Adipocyte (in vitro differentiated cells): ENCODE measurements at places on chromosomes 11 and 22.
A peak's percentile ranks its signal among the peaks of the same experiment; 100 is the strongest.

GRCh38 chr22:24209687-24210086 is 28.4 kb downstream of the SUSD2 start:
- DNase-seq: no peak

- DNase-seq: no peak
Measured at GRCh38 chr11:57917632-57918031, 106.0 kb upstream of the OR9Q1 start.

GRCh38 chr11:37830529-37830928 is 1232.5 kb upstream of the RAG2 start:
- no peak for DNase-seq

GRCh38 chr11:10375280-10375971 is 70.6 kb downstream of the ADM start:
- peak; percentile 70 for DNase-seq

DNA sequence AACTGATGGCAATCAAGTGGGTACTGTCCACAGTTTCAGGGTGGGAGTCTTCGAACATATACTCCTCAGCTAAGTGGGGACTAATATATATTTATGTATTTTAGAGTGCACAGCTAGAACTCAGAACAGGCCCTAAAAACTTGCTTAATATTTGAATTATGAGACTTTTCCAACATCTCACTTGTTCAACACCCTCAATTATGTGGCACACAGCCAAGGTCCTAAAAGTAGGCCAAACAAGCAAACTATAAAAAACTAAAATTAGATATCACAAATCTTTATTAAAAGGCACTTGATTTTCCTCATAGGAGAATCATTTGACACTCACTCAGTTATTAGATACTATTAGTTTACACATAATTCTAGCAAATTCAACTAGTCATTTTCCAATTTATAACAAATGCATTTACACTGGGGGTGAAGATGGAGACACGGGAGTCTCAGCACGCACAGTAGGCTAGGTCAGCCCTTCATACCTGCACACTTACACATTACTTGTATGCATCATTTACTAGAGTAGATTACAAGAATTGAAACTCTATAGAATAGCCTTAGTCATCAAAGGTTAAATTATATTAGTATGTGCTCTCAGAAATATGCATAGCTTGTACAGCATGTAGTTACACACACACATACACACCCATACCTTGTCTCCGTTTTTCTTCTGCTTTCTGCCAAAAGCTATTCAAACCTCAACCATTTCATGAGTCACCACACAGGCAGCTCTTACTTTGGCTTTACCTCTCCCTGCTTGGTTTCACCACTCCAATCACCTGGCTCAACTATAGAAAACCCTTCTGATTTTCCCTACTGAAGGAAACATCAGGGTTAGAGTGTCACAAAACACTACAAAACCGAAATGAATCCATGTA is 171.5 kb downstream of the SBF2 start:
- peak; percentile 24 for DNase-seq

GRCh38 chr22:37218399-37218770 is 6.1 kb upstream of the SSTR3 start:
- no peak for DNase-seq

- DNase-seq: no peak
Measured at GRCh38 chr11:65906602-65907001, 6.4 kb upstream of the FOSL1 start.
